ENCODE measurements at places on chromosomes 6 and 20.

DNA sequence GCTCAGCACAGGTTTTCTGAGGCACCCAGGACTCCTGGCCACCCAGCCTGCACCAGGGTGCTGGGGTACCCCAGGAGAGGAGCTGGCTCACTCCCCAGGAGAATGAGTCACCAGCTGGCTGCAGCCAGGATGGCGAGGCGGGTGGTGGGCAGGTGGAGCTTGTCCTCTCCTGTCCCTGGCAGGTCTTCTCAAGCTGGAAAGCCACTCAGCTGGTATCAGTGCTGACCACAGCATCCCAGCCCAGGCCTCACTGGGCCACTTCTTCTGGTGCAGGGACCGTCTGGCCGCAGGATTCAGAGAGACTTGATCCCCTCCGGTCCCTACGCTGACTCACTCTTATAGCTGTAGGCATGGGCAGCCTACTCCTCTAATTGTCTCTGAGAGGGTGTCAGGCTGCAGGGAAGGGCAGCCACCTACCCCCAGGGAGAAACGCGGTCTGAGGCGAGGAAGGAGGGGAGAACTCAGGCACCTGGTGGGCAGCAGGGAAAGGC lies 22.2 kb downstream of the TFEB start:
- DNase-seq = peak; percentile 84

GRCh38 chr6:70270287-70271005 lies 32.4 kb downstream of the COL9A1 start:
- DNase-seq = no peak

GRCh38 chr20:33191484-33191883 lies 23.5 kb downstream of the BPIFA2 start:
- DNase-seq = no peak

GRCh38 chr6:48194596-48195295 lies 83.7 kb upstream of the PTCHD4 start:
- no peak for DNase-seq

GRCh38 chr6:157292202-157292601 lies 31.1 kb downstream of the TMEM242 start:
- DNase-seq = no peak

DNA sequence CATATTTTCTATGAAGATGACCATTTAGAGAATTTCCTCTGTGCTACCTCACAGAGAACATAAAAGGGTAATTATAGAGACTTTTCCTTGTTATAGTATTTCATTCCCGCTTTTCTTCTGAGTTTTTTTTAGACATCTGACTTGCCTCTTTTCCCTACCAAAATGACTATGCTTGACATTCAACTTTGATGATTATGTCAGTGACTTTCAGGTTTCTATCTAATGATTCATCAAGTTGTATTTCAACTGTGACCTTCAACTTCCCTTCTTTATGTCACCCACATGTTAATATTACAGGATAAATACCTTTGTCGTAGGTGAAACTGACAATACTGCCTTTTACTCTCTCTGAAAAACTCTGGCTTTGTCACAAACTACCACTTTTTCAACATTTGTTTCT lies 95.3 kb downstream of the MLIP start:
- no peak for DNase-seq

- no peak for DNase-seq
These were observed 25.7 kb downstream of the DTD1 start for GRCh38 chr20:18613553-18613952.

DNA sequence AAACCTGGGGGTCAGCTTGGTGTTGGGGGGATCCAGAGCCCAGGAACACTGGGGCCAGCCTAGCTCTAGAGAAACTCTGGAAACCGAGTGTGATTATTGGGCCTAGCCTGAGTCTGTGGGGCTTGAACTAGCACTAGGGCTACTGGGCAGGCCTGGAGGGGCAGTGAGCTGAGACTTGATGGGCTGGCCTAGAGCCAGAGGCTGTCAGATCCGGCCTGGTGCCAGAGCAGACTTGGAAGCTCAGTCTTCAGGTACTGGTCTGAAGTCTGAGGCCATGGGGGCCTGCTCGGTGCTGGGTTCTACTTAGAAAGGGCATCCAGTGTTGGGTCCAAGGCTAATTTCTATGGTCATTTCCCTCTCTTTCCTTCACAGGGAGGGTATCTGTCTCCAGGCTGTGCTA lies 2.7 kb downstream of the DEFB112 start:
- no peak for DNase-seq

- no peak for DNase-seq
These were observed 252.7 kb downstream of the BMP7 start for GRCh38 chr20:57013741-57014140.
